ENCODE measurements at places on chromosomes 5 and 9. TPM values are rescaled to one million over a fixed set of nuclear protein-coding genes. Genes with fewer than 3 reads are reported as not detected.

DNA sequence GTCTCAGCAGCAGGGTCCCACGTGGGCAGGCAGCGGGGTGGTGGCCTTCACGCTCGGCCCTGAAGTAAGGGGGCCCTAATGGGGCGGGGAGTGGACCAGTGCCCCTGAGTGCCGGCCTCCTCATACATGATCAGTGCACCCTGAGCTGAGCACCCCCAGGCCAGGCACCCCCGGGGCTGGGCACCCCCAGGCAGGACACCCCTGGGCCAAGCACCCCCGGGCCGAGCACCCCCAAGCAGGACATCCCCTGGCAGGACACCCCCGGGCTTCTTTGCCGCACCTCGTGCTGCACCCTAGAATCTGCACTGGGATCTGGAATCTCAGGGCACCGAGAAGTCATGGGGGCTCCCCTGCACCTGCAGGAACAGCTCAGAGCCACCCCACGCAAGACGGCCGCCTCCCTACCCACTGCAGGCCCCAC, 51.4 kb downstream of the EXD3 start:
- no peak for DNase-seq

DNA sequence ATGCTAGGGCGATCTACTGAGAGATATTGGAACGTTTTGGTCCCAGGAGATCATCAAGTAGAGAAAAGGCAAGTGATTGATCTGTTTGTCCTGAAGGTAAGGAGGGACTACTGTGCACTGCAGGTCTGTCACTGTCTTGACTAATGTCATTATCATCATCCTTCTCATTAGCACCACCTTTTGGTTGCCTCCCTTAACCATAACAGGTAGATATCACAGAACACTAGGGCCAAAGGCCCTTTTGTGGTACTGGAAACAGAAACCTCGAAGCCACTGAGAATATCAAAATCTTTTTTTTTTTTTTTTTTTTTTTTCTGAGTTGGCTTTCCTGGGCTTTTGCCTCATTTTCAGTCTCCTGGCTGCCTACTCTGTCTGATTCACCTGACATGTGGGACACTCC, 134.0 kb downstream of the KCTD16 start:
- DNase-seq = no peak

GRCh38 chr5:78691084-78691960, 42.8 kb upstream of the LHFPL2 start:
- DNase-seq = no peak

DNA sequence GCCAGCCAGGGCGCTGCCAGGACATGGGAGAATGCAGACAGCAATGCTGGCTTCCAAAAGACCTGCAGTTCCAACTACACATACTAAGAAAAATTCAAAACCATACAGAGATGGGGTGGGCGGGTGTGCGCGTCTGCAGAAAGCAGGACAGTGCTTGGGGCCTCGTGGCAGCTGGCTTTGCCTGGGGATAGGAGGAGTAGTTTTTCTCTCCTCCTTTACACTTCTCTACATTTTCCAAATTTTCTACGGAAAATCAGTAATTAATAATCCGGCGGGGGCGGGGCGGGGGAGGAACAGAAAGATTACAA, 43.6 kb upstream of the SARDH start:
- no peak for DNase-seq

DNA sequence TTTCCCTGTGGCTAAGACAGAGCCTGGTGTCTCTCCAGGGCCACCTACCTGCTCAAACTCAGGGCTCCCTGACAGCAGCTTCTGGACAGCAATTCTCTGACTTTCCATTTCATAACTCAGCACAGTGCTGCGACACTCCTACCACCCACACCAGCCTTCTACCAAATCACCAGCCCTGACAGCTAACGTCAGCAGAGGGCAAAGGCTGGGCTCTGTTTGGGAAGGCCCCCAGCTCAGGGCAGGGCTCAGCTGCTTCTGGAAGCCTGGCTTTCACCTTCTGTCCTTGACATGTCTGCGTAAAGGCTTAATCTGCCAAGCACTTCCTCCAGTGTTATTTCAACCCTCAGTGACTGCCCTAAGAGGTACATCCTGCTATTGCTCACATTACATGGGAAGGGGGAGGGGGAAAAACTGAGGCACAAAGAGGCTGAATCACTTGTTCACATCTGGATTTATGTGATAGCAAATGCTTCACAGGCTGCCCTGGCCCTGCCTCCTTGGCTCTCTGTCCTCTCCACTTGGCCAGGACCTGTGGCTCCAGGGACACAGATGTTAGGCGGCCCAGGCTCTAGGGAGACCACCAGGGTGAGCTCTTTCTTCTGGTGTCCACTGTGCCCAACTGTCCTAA, 102.5 kb upstream of the PANK3 start:
- no peak for DNase-seq

DNA sequence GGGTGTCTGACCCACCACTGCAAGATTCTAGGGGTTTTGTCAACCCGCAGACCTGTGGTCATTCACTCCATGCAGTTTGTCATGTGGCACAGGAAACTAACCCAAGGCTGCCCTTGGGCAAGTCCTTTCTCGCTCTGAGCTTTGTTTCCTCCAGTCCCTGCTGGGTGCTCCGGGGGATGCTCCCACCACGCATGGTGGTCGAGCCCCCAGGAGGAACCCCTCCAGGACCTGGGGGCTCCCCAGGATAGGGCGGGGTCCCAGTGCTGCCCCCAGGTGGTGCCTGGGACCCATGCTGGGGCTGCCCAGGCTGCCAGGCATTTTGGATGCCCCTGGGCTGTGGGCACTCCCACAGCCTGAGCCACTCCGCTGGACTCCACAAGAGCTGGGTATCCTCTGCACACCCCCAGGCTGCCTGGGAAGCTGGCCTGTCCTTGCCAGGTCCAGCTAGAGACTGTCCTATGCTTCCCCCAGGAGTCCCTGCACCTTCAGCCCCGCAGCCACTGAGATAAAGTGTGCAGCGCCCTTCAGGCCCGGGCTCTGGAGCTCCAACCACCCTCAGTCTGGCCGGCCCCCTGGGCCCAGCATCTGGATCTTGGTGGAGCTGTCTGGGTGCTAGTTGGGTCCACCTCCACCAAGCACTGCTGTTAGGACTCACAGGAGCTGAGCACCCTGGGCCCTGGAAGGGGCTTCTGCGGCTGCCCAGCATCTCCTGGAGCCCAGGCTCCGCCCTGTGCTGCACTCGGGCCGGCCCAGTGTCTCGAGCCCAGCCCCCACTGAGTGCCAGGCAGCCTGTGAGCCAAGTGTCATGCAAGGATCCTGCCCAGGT, 104.3 kb downstream of the PHF2 start:
- no peak for DNase-seq

DNA sequence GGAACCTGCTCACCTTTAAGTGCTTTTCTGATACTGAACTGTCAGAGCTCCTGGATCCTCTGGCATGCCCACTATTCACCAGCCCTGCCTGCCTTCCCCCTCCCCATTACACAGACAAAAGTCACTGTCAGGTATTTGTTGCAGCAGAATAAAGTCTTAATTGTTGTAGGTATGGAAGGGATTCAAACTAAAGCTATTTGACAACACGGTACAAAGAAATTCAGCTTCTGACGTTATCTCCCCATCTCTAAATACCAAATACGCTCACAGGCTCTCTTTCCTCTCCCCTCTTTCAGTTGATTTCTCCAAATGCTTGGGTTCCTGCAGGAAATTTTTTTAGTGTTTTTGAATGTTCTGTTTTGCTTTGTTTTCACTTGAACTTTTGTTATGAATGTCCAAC, 9.3 kb upstream of the TGFBR1 start:
- no peak for DNase-seq

DNA sequence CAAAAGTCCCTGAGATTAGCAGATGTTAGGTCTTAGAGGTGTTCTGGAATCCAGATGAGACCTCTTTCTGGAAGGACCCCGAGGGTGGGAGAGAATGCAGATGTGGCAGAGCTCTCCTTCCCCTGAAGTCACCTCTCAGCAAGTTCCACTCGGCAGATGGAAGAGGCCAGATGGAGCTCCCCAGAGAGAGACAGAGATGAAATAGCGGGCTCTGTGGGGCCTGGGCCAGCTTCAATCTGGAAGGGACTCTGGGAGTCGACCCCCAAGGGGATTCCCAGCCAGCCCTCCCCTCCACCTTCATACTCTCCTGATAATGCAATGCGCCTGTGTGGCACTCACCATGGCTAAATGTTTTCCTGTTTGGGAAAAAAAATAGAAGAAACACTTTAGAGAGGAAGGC, 60.2 kb downstream of the WNK2 start:
- DNase-seq = no peak

DNA sequence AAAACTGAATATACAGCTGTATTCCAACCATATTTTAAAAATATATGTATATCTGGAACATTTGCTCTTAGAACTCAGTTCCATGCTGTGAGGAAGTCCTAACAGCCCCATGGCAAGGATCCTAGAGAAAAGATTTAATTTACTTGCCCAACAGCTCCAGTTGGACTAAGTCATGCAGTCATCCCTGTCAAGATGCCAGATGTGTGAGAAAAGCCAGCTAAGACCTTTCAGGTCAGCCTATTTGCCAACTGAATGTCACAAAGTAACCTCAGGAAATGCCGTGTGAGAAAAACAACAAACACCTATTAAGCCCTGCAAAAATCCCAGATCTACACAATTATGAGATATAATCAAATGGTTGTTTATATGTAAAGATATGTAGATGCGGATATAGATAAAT, 416.3 kb downstream of the NR2F1-AS1 start:
- no peak for DNase-seq

DNA sequence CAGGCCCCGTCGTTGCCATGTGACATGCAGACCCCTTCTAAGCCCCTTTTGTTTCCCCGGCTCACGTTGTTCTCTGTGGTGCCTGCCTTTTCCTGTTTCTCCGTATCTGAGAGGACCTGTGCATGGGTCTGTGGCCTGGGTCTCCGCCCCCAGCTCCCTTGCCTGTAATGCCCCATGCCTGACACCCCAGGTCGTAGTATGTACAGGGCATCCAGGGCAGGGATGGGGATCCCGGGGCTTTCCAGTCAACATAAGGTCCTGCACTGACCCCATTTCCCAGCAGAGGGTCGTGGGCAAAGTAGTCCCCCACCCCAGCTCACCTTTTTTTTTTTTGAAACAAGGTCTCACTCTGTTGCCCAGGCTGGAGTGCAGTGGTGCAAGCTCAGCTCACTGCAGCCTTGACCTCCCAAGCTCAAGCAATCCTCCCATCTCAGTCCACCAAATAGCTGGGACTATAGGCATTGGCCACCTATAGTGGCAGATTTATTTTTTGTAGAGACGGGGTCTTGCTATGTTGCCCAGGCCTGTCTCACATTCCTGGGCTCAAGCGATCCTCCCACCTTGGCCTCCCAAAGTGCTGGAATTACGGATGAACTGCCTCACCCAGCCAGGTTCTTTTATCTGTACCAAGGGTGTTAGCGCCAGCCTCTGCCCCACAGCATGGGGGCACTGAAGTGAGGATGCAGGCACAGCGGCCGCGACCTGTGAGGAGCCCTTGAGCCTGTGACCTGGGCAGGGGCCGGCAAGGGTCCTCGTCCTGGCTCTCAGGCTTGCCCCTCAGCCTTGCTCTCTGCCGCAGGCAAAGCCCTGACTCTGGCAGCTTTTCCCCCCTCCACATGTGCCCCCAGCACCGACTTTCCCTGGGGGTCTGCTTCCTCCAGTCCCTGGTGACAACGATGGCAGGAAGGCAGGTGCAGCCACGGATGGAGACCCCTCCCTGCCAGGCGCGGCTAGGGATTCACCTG, 19.1 kb upstream of the QSOX2 start:
- no peak for DNase-seq

Gene LCN2
- 24.6 TPM for total RNA-seq

DNA sequence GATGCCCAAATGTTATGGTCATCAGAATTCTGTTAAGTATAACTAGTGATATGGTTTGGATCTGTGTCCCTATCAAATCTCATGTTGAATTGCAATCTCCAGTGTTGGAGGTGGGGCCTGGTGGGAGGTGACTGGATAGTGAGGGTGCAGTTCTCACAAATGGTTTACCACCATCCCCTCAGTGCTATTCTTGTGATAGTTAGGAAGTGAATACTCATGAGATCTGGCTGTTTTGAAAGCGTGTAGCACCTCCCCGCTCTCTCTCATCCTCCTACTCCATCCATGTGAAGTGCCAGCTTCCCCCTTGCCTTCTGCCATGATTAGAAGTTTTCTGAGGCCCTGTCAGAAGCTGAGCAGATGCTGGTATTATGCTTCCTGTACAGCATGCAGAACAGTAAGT, 359.5 kb downstream of the TMEM167A start:
- DNase-seq = no peak

DNA sequence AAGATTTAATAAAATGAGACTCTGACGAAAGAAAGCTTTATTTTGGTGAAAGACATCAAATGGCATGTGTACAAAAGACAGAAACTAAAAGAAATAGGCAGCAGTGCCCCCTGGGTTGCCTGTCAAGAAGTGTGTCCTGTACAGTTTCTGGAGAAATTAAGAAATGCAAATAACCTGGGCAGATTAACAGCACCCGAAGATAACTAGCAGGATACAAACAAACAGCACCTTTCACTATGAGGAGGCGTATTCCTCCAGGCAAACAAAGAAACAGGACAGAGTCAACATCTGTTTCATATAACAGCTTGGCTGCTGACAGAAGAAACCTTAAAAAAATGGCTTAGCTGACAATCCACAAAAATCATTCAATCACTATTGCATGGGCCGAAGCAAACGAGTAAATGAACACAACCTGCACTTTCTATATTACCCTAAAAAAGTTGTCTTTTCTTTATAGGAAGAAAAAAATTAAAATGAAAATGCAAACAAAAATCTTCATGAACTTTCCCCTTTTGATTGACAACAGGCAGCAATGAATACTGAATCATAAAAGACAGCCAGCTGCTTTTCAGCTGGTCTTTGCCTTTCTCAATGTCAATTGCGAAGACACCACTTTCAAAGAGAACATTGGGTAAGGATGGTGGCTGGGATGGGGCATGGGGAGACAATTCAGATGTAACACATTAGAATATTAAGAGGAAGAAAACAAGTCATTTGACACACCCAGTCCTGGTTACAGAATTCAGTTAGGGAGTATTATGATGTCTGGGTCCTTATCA, 162.1 kb downstream of the ARL15 start:
- no peak for DNase-seq

Gene PCDHGA3
- 11.2 TPM for total RNA-seq

DNA sequence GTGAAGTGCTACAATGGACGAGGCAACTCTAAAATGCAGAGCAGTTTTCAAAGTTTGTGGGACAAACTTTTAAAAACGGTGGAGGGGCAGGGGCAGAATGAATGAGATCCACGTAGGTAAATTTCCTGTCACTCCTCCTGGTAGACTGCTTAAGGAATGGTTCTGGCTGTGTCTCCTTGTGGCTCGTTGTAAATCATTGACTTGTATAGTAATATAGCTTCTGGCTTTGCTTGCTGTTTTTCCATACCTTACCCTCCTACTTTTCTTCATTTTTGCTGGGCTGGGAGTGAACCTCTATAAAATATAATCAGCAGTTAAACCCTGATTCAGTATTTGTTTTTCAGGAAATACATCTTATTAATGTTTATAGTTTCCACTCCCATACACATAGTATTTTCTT, 235.7 kb downstream of the TUSC1 start:
- no peak for DNase-seq

DNA sequence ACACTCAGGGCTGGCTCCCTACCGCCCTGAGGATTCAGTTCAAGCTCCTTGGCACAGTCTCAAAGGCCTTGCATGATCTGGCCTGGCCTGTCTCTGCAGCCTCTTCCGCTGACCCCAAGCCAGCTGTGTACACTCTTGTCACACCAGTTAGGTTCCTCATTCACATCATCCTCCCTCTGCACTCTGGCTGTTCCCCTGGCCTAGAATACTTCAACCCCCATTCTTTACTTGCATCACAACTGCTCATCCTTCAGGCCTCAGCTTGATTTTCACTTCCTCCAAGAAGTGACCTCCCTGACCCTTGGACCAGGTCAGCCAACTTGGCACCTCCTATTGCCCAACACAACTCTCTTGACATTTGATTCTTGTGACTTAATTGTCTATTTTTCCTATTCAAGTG, 18.9 kb upstream of the PFDN1 start:
- peak; percentile 32 for DNase-seq

GRCh38 chr9:98132158-98132557, 13.1 kb upstream of the TRIM14 start:
- DNase-seq = no peak

Data from body of pancreas (tissue), 4 donors.